Dermis blood vessel endothelial cell (primary cell): ENCODE measurements at places on chromosomes 11 and 22.

GRCh38 chr22:49299821-49300231, 527.8 kb downstream of the BRD1 start:
- no peak for DNase-seq

GRCh38 chr22:27610863-27611786, 190.4 kb downstream of the MN1 start:
- no peak for DNase-seq

DNA sequence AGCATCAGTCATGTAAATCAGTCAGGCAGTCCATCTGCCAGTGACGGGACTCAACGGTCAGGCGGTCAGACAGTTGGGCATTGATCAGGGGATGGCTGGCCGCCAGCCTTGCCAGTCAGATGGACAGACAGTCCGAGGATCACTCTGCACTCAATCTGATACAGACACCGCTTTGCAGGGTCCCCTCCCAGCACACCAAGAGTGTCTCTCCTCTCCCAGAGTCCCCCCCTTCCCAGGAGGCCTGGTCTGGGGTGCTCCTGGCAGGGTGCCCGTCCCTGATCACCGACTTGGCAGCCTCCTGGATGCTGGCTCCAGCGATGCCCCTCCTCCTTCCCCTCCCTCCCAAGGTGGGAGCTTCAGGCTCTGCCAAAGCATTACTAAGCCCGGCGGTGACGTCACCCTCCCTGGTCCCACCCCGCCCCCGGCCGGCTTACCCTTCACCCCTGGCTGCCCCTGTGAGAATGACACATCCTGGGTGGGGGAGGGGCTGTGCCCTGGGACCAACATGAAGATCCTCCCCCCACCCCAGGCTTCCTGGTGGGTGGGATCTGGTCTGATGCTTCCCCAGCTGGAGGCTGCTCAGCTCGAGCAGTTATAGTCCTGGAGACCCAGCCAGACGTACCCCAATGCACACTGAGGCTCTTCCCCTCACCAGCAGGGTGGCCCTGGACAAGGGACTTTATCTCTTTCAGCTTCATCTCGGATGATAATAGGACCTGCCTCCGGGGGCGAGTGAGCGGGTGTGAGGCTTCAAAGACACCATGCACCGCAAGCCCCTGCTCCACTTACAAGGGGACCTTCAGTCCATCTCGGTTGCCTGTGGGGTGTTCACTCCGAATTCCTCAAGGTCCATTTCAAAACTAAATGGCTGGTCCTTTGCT, 69.2 kb downstream of the CD82 start:
- DNase-seq = peak; percentile 78

GRCh38 chr11:88307749-88308425, 29.6 kb downstream of the CTSC start:
- no peak for DNase-seq

GRCh38 chr11:16815047-16815767, 76.8 kb downstream of the C11orf58 start:
- DNase-seq = no peak

DNA sequence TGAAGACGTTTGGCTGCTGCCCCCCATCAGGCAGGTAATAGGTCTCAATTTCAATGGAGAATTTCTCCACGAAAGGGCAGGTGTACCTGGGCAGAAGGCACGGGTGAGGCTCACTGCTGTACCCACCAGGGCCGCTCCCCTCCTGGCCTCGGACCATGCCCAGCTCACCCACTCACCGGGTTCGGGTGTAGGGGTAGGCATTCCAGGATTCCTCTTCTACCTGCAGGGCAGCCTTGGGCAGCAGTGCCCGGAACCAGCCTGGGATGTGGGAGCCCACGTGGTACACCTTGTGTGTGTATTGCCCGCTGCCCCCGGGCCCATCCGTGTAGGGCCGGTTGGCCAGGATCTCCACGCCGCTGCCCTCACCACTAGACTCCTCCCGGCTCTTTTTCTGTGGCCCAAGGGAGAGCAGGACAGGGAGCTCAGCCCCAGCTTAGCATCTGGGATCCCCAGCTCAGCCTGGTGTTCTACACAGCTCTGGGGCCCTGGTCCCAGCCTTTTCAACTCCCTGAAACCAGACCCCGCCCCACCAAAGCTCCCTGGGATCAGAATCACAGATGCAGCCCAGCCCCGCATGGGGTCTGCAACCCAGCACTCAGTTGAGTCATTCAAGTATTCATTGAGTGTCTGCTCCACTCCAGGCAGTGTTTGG, 2.7 kb downstream of the PITPNM1 start:
- DNase-seq = no peak

- DNase-seq = no peak
These were observed 30.1 kb downstream of the SMCO4 start for GRCh38 chr11:93512949-93513667.

DNA sequence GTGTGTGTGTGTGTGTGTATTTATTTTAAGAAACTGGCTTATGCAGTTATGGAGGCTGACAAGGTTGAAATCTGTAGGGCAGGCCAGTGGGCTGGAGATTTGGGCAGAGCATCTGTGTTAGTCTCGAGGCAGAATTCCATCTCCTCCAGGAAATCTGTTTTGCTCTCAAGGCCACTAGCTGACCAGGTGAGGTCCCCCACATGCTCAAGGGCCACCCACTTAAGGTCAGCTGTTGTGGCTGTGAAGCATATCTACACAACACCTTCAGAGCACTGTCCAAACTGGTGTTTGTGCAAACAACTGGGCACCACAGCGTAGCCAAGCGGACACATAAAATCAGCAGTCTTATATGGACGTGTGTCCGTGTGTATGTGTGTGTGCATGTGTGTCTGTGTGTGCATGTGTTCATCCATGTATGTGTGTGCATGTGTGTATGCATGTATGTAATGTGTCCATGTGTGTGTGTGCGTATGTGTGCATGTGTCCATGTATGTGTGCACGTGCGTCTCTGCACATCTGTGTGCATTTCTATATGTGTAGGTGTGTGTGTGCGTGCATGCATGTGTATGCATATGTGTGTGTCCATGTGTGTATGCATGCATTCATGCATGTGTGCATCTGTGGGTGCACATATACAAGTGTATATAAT, 400.9 kb downstream of the BRD1 start:
- DNase-seq = no peak

- DNase-seq = no peak
These were observed 1399.9 kb downstream of the BRD1 start for GRCh38 chr22:48427731-48428211.

- DNase-seq = no peak
These were observed 930.4 kb downstream of the TBC1D22A start for GRCh38 chr22:47692811-47693210.
